Cardiac fibroblast (primary cell): ENCODE measurements at places on chromosomes 6 and 20.

DNA sequence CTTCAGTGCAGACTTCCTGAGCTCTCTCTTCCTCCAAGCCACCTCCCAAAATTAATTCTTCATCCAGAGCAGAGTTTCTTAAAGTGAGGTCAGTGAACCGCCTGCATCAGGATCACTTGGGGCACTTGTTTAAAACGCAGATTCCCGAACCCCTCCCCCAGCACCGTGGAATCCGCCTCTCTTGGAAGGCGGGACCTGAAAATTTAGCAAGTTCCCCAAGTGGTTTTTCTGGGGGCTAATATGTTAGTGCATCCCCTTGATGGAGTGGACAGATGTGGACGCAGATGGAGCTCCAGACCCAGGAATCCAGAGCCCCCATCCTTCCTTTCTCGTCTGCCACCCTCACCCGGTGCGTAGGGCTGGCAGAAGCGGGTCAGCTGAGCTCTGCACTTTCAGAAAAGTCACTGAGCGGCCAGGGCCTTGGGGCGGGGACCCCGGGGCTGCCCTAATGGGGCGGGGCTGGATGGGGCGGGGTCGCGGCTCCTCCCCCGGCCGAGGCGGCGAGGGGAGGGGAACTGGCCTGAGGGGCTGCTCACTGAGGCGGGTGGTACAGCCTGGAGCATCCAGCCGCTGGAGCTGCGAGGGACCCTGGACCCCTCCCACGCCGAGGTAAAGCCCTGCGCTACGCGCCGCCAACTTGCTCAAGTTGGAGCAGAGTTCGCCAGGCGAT is at the start of the genes DEFB124 and REM1:
Gene DEFB124 (minus strand): TSS at position 370 of the 670 bp plus-strand sequence. CDS start 2,114 bp downstream, outside the sequence.
Gene REM1 (plus strand): TSS at position 531 of the 670 bp plus-strand sequence. CDS start 1,158 bp downstream, outside the sequence.
- no peak for DNase-seq

DNA sequence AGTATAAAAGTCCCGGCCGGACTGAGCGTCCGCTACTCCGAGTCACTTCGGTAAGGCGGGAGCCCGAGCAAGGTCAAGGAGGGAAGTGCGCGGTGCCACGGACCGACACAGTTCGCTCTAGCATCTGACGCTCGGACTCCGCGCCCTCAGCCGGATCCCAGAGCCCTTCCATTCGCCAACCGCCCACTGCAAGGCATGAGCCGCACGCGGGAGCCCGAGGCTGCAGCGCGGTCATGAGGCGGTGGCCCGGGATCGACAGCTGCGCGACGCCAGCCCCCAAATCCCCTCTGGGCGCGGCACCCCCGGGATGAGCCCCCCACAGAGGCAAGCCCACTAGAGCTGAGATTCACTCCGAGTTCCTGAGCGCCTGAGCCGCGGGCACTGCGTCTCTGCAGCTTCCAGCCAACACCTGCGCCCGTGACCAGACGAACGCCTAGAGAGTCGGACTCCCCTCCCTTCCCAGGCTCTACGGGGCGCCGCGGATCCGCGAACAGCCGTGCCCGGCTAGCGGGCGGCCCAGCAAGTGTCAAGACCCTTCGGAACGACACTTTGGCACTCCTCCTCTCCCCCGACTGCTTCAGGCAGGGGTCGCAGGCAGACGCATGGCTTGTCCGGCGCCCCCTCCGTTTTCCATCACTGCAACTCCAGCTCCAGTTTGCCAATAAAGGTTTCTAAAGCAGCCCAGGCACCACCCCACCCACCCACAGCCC is 725 bp upstream of the ISM1 start:
- DNase-seq, result peak; percentile 18

DNA sequence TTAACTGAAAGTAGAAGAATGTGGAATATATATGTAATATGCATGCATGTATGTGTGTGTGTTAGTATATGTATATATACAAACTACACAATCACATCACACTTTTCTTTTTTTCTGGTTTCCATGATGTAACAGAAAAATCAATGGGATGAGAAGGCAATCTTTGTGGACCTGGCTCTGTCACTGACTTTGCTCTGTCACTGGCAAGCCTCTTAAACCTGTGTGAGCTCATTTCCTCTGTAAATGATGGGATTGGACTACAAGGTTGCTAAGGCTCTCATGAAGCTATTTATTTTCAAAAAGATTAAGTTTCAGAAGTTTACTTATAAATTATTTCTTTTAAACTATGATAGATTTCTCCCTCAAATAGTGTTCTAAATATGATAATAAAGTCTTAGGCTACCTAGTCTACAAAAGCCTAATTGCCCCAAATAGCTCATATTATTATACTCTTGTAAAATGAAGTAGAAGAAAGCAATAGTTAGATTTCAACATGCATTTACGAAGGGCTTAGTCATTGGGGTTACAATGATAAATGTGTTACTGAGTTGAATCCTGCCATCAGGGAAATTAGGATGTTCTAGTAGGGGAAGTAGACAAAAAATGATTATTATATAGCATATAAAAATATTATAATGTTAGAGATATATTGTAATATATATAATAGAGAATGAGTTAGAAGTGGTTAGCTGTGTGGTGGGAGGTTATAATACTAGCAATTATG is 129.3 kb downstream of the AFG1L start:
- peak; percentile 28 for DNase-seq

DNA sequence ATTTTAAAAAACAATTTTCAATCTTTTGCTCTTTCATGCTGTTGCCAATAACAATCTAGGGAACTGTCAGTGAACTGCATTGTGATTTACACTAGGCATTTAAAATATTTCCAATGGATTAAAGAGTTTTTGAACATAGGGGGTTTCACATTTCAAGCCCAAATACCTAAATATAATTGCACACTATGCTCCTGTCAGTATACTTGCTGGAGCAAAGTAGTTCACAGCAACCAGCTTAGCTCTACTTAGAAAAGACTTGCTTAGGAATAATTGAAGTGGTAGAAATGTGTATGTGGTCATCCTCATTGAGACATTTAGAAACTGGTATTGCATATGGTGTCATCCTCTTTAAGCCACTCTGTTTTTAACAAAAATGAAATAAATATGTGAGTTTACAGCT is 41.7 kb upstream of the REV3L start:
- DNase-seq, result no peak

DNA sequence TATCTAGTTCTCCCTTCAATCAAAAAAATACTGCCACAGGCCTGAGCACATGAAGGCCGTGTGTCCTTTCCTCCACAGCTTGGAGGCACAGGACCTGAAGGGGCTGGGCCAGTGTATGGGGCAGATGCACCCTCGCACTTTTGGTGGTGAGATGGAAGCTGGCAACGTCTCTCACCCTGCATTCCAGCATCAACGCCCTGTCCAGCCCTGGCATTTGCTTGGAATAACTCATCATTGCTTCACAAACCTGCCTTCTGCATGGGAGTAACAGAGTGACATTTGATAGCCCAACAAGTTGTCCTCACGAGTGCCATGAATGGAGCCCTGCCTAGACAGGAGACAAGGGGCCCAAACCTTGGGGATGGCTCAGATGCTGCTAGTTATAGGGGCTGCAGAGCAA is 257.9 kb downstream of the SMOC2 start:
- no peak for DNase-seq

- no peak for DNase-seq
These were observed 181.2 kb upstream of the POU3F2 start for GRCh38 chr6:98653179-98653578.

GRCh38 chr6:35651244-35651643 is 37.5 kb downstream of the FKBP5 start:
- no peak for DNase-seq

GRCh38 chr6:24797596-24798216 is 1.0 kb downstream of the ARMH2 start:
- DNase-seq, result no peak

DNA sequence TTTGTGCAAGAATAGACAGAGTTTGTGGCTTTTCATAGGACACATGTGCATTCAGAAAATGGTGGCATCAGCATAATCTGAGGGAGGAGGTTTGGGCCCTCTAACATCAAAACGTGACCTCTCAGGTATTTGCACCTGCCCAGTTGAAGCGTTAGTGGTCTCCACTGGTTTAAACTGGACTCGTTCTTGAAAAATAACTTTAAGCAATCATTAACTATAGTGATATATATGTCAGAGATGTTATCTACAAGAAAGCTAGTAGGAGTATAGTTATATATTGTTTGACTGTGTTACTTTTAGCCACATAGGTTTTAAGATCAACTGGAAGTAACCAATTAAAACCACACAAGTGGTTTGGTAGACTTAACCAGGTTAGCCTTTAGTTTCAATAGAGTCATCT is 607.4 kb downstream of the MAFB start:
- DNase-seq, result no peak

DNA sequence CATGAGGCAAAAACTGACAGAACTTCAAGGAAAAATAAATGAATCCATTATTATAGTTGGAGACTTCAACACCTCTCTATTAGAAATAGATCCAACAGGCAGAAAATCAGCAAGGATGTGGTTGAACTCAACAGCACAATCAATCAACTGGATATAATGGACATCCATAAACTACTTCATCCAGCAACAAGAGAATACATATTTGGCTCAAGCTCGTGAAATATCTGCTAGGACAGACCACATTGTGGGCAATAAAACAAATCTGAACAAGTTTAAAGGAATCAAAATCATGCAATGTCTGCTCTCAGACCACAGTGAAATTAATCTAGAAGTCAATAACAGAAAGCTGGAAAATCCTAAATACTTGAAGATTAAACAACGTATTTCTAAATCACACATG is 362.6 kb downstream of the CD109 start:
- no peak for DNase-seq

DNA sequence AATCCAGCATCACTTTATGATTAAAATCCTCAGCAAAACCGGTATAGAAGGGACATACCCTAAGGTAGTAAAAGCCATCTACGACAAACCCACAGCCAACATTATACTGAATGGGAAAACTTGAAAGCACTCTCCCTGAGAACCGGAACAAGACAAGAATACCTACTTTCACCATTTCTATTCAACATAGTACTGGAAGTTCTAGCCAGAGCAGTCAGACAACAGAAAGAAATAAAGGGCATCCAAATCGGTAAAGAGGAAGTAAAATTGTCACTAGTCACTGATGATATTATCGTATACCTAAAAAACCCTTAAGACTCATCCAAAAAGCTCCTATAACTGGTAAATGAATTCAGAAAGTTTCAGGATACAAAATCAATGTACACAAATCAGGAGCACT is 33.3 kb downstream of the BLOC1S5 start:
- DNase-seq, result no peak

DNA sequence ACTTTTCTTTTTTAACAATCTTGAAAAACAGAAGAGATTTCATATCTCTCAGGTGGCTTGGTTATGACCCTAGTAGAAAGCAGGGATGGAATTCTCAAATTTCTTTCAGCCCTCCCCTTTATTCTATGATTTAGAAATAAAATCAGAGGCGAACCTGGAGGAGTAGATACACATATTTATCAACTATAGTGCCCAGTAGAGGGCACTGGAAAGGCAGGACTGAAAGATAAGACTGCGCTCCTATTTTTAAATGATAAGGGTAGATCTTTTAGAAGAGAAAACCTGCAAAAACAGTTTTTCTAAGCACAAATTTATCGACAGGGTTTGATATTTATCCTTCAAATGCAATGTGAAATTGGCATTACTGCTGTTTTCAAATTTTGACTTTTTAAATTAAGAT is 1296.6 kb downstream of the EPHA7 start:
- no peak for DNase-seq

DNA sequence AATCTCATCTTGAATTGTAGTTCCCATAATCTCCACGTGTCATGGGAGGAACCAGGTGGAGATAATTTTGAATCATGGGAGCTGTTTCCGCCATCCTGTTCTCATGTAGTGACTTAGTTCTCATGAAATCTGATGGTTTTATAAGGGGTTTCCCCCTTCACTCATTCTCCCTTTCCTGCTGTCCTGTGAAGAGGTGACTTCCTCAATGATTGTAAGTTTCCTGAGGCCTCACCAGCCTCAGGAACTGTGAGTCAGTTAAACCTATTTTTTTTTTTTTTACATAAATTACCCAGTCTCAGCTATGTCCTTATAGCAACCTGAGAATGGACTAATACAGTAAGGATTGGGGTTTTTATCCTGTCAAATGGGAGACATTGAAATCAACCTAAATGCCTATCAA is 328.3 kb downstream of the TBC1D32 start:
- DNase-seq, result no peak

- no peak for DNase-seq
These were observed 12.2 kb upstream of the TAAR9 start for GRCh38 chr6:132525866-132526265.

- peak; percentile 1 for DNase-seq
These were observed 57.4 kb upstream of the TFAP2D start for GRCh38 chr6:50655848-50656453.

DNA sequence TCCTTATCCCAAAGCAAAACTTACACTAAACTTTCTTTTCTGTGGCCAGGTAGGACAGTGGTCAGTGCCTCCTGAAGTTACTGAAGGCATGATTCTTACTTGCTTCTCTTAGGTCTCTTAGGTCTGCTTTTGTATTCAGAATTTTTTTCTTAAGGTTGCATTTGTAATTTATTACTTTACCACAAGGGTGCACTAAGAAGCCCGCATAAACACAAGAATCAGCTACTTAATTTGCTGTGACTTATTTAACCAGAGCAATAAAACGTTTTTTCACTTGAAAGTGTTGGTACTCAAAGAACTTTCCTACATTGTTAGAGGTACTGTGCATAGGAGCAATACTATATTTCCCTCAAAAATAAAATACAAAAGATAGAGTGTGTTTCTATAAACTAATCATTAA is 75.4 kb upstream of the LAMA2 start:
- peak; percentile 79 for DNase-seq

DNA sequence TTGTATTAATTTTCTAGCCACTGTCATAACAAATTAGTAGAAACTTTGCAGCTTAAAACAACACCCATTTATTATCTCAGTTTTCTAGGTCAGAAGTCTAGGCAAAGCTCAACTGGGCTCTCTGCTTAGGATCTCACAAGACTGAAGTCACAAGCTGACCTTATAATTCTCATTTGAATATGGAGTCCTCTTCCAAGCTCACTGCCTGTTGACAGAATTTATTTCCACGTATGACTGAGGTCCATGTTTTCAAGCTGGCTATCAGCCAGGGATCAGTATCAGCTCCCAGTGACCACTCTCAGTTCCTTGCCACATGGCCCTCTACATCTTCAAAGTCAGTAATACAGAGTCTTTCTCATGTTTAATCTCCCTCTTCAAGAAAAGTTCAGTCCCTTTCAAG is 11.7 kb upstream of the HLA-DQB2 start:
- DNase-seq, result no peak

GRCh38 chr6:149045404-149045803 is 272.1 kb upstream of the TAB2 start:
- no peak for DNase-seq

GRCh38 chr20:58251979-58252591 is 23.6 kb upstream of the ANKRD60 start:
- DNase-seq, result peak; percentile 81

GRCh38 chr20:62791301-62792181 is 4.7 kb upstream of the MRGBP start:
- peak; percentile 93 for DNase-seq

- peak; percentile 36 for DNase-seq
These were observed 63.4 kb downstream of the SYNE1 start for GRCh38 chr6:152573762-152574161.

GRCh38 chr6:21500314-21501020 is 93.1 kb upstream of the SOX4 start:
- DNase-seq, result no peak
